Pancreas (tissue), 10 donors: ENCODE measurements at places on chromosomes 2 and 18.

- H3K4me1 ChIP-seq: no peaks in the 10 kb centered on the region
- no peak overlapping the region for H3K27ac ChIP-seq
- no peak for DNase-seq
- H3K36me3 ChIP-seq: no peaks in the 10 kb centered on the region
- H3K27me3 ChIP-seq: no peaks in the 10 kb centered on the region
- no peak overlapping the region for H3K4me3 ChIP-seq
Measured at GRCh38 chr2:237418300-237418699, 4.3 kb upstream of the COL6A3 start.

DNA sequence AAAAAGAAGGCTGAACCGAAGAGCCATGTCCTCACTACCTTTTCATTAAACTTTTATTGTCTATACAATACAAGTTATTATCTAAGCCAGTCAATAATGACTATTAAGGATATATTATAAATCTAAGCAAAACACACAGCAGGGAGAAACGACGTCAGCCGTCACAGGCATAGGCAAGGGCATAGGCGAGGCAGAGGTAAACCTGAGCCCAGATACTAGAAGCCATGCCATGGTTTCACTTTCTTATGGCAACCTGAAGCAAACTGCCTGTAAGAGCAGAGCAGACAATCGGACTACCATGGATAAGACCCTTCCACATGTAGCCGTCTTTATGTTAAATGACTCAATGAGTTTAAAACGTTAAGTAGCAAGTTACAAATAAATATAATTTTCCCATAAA lies 238.5 kb upstream of the ZNF521 start:
- no peaks in the 10 kb centered on the region for H3K27me3 ChIP-seq
- no peaks in the 10 kb centered on the region for H3K36me3 ChIP-seq
- H3K4me1 ChIP-seq: no peaks in the 10 kb centered on the region
- no peak overlapping the region for H3K27ac ChIP-seq
- DNase-seq: no peak

- H3K4me3 ChIP-seq: no peak overlapping the region
- no peak overlapping the region for H3K27ac ChIP-seq
- no peaks in the 10 kb centered on the region for H3K36me3 ChIP-seq
- H3K4me1 ChIP-seq: no peaks in the 10 kb centered on the region
- H3K27me3 ChIP-seq: no peaks in the 10 kb centered on the region
- no peak for DNase-seq
Measured at GRCh38 chr2:204360218-204361007, 184.9 kb upstream of the PARD3B start.

DNA sequence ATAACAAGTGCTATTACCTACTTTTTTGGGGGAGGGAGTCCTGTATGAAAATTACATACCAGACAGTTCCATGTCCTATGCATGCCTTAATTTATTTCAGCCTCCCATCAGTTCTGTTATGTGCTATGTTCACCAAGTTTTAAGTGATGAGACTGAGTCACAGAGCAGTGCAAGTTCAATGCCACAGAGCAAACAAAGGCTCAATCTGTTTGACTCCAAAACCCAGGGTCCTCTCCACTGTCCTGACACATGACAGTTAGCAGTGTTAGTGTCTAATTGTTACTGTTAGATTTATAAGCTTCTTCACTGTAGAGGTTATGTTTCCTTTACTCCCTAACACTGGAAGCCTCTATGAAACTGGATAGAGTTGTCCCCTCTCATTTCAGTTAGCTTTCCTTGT lies 498.0 kb downstream of the PARD3B start:
- H3K4me1 ChIP-seq: no peaks in the 10 kb centered on the region
- no peaks in the 10 kb centered on the region for H3K36me3 ChIP-seq
- DNase-seq: no peak
- no peak overlapping the region for H3K4me3 ChIP-seq
